ENCODE measurements at places on chromosomes 7 and 10.

GRCh38 chr7:78768859-78769258 lies 684.6 kb downstream of the MAGI2 start:
- no peak for DNase-seq

- DNase-seq, result no peak
Observed at GRCh38 chr10:124010563-124011131, 82.8 kb downstream of the CHST15 start.

GRCh38 chr10:124048371-124049290 lies 44.8 kb downstream of the CHST15 start:
- no peak for DNase-seq

- no peak for DNase-seq
Observed at GRCh38 chr10:78450807-78451485, 417.3 kb downstream of the RPS24 start.

DNA sequence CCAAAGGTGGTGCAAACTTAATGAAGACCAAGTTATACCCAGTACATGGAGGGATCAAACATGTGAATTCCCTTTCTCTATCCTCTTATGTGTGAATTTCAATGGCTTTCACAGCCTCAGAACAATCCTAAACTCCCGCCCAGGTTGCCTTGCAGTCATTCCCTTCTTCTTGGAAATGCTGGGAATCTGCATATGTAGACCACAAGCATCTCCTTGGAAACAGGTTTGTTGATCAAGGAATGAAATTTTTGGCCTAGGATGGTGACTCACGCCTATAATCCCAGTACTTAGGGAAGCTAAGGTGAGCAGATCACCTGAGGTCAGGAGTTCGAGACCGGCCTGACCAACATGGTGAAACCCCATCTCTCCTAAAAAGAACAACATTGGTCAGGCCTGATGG lies 77.8 kb upstream of the ABI1 start:
- no peak for DNase-seq

DNA sequence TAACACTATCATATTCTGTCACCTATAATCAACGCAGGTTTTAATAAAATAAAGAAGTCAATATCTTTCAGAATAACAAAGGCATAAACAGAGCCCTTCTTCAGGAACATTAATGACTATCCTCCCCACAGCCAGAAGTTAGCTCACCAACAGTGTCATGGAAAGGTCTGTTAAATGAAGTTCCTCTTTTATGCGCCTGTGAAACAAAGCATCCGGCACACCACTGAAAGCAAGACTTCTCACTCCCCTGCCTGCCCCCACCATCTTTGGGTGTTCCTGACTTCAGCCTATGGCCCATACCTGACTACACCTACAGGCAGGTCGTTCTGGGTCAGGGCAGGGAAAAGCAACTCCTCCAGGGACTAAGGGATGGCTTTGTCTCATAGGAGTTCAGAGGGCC lies 205.4 kb downstream of the FANK1 start:
- peak; percentile 71 for DNase-seq

GRCh38 chr7:159028508-159029401 lies 115.9 kb downstream of the VIPR2 start:
- no peak for DNase-seq

GRCh38 chr10:12656518-12657142 lies 307.3 kb downstream of the CAMK1D start:
- peak; percentile 71 for DNase-seq

DNA sequence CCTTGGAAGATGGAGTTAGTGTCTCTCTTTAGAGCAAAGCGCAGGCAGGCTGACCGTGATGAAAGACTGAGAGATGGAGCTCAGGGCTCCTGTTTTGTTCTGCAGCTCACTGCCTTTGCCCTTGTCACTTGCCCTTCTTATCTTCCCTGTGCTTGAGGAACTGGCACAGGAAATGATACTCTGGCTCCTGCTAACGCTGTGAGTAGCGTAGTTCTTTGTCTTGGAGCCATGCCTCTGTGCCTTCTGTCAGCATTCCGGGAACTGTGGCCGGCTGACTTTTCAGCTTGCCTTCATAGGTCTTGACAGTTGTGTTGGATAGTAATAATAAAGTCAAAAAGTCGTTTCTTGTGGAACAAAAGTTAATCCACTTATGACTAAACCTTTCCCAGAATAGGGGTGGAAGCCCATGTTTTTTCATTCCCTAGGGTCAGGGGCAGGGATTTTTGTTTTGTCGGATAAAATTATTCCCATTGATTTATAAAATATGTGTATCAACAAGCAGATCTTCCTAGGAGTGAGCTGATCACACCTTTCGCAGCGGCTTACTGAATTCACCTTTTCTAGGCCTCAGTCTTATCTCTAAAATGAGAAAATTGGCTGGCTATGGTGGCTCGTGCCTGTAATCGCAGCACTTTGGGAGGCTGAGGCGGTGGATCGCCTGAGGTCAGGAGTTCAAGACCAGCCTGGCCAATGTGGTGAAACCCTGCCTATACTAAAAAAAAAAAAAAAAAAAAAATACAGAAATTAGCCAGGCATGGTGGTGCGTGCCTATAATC lies 16.6 kb upstream of the TMEM236 start:
- DNase-seq, result peak; percentile 26

DNA sequence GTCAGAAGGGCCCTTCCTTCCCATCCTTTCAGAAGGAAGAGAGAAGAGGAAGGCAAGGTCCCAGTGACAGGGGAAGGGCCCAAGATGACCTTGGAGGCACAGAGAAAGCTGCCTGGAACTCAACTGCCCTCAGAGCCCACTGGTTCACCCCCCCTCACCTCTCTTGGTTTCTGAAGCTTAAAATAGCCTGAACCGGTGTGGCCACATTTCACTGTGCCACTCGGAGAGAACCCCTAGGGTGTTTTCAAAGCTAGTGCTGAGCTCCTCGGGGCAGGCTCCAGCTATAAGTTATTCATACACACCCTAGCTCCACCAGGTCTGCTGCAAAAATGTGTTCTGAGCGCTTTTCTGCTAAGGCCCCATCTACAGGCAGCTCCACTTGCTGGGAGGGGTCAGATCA lies 60.9 kb upstream of the ADRB1 start:
- DNase-seq, result no peak

DNA sequence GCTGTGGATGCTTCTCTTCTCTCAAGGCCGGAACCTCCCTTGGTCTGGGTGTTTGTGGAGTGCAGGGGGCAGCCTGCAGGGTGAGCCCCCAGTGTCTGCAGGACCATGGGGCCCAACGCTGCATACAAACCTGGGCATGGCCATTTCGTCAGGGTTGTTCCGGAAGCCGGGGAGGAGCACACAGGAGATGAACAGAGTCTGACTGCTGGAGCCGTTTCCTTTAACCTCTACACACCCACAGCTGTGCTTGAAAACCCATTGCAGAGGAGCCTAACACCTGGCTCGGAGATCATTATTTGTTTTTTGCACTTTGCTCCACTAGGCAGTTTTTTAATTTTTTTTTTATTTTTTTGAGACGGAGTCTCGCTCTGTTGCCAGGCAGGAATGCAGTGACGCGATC lies 167.6 kb upstream of the INSYN2A start:
- DNase-seq, result no peak

DNA sequence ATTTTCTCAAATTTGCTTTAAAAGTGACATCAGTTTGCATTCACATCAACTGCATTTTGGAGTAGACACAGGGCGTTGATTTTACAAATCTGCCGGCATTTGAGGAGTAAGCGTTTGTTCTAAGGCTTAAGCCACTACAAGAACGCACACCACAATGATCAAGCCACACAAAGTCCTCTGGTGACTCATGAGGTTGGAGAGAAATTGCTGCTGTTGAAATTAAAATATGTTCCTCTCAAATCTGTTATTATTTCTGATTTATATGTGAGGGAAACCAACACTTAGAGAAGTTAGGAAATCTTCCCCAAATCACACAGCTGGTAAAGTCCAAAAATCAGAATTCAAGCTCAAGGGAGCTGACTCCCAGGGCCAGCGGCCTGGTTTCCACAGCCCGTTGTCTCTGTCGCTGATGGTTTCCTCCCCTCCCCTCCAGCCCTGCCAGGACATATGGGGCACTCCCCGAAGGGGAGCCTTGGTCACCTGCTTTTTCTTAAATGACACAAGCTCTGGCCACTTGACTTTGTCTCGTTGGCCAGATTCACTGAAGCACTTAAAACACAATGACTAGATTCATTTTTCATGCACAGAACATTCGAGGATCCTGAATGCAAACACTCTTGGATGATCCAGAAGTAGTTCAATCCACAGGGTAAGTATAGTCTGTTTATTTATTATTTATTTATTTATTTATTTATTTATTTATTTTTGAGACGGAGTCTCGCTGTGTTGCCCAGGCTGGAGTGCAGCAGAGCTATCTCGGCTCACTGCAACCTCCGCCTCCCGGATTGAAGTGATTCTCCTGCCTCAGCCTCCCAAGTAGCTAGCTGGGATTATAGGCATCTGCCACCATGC lies 29.2 kb upstream of the KLF6 start:
- DNase-seq, result no peak

- peak; percentile 1 for DNase-seq
Observed at GRCh38 chr10:128908099-128908498, 558.9 kb upstream of the MGMT start.

DNA sequence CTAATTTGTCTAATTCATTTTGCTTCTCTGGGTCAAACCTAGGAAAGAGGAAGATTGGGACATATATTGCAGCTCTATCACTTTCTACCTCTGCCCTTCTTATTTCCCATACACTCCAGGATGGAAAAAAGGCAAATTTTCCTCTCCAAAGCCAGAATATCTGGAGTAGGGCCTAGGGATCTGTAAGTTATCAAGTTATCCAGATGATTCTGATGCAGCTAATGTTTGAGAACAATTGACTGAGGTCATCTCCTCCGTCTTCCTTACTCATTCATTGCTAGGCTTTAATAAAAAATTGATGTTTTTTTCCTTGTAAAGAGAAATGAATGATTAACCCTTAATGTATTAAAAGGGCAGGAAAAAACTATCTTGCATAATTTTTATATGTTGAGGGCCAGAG lies 211.9 kb upstream of the GLI3 start:
- no peak for DNase-seq

DNA sequence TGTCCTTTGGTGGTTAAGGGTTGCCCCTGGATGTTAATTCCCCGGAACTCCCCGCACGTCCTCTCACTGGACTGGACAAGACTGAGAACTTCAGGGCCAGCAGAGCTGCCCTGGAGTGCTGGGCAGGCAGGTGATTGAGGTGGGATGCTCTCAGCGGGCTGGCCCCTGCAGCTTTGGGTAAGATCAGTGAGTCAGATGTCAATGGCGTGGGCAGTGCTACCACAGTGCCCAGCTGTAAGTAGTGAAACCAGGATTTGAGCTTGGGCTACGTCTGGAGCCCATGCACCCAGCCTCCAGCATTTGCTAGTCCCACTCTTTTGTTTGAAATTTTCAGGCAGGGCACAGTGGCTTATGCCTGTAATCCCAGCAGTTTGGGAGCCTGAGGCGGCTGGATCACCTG lies 6.7 kb upstream of the SEPHS1 start:
- DNase-seq, result no peak

DNA sequence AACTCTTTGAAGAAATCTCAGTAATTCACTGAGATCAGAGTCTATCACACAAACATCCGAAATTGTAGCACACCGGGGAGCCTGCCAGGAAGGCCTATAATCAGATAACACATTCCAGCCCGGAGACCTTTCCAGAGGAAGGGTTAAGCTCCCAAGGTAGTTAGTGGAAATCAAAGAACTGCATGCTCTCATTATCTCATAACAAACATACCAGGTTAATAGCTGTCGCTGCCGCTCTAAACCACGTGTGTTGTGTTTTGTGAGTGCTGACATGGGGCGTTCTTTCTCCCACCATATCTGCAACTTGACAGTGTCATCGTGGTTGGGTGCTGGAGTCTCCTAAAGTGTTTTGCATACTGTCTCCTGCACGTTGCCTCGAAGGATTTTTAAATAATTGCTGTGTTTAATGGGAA lies 120.7 kb upstream of the CARD11 start:
- no peak for DNase-seq

GRCh38 chr7:539731-540411 lies 20.2 kb upstream of the PDGFA start:
- DNase-seq, result no peak

- no peak for DNase-seq
Observed at GRCh38 chr7:84069999-84070500, 124.5 kb downstream of the SEMA3A start.

- DNase-seq, result no peak
Observed at GRCh38 chr7:151717415-151717814, 159.5 kb downstream of the PRKAG2 start.

DNA sequence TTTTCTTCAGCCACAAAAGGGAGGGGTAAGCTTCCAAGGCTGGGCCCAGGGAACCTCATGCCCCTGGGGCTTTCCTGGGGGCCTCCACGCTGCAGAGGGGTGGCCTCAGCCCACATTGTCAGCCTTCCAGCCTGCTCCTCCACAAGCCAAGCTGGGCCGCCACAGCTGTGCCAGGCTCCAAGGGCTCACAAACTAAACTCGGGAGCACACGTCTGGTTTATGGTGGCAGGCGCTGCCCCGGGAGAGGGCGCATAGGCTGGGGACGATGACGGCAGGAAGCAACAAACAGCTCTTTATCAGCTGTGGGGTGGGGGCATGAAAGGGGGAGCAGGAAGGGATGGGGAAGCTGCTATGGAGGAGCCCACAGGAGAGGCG lies 6.3 kb upstream of the CDH23 start:
- no peak for DNase-seq

- DNase-seq, result no peak
Observed at GRCh38 chr7:111438369-111439289, 123.7 kb downstream of the IMMP2L start.

GRCh38 chr10:34813626-34814222 lies 1.4 kb downstream of the PARD3 start:
- DNase-seq, result no peak

All from KBM-7 (cell line).